ENCODE measurements at places on chromosomes 12 and 14. TPM values are rescaled to one million over a fixed set of nuclear protein-coding genes. Genes with fewer than 3 reads are reported as not detected.

GRCh38 chr12:49219417-49220026 is 30.6 kb upstream of the TUBA1A start:
- H3K4me3 ChIP-seq = no peak overlapping the region
- H3K36me3 ChIP-seq = no peaks in the 10 kb centered on the region
- no peak for DNase-seq
- H3K27me3 ChIP-seq = peaks cover 4% of the 10 kb centered on the region
- H3K4me1 ChIP-seq = peaks cover 11% of the 10 kb centered on the region
- no peak overlapping the region for H3K27ac ChIP-seq

- H3K36me3 ChIP-seq = peaks cover 6% of the 10 kb centered on the region
- H3K27me3 ChIP-seq = no peaks in the 10 kb centered on the region
- peaks cover 29% of the 10 kb centered on the region for H3K4me1 ChIP-seq
- peak overlapping the region; percentile 76 for H3K4me3 ChIP-seq
- no peak for DNase-seq
- peak overlapping the region; percentile 93 for H3K27ac ChIP-seq
These were observed 64.7 kb downstream of the BTG1 start for GRCh38 chr12:92080911-92081285.

The KRT3 gene
- total RNA-seq = not detected

The LMBR1L gene
- total RNA-seq = 257 TPM

GRCh38 chr14:79136071-79137044 is 966.2 kb downstream of the NRXN3 start:
- no peak for DNase-seq
- H3K27ac ChIP-seq = no peak overlapping the region
- no peaks in the 10 kb centered on the region for H3K36me3 ChIP-seq
- H3K4me1 ChIP-seq = no peaks in the 10 kb centered on the region

The APOF gene
- not detected for total RNA-seq

The ZNF219 gene
- 13.8 TPM for total RNA-seq

The SUSD6 gene
- total RNA-seq = 101 TPM

DNA sequence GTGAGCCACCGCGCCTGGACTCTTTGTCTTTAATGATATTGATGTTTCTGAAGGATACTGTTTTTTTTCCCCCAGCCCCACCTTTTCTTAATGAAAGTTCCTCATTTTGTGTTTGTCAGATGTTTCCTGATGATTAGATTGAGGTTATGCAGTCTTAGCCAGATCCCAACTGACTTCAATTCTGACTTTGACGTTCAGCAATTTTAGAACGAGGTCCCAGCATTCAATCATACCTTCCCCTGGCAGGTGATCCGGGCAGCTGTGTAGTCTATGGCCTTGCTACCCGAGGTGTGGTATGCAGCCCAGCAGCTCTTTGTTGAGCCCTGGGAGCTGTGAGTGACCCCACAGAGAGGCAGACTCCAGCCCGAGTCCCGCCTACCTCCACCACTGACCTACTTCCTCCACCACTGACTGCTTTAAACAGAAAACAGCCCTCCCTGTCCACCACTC is 82.7 kb downstream of the LGMN start:
- H3K27me3 ChIP-seq = no peaks in the 10 kb centered on the region
- peak overlapping the region; percentile 73 for H3K4me3 ChIP-seq
- DNase-seq = no peak
- H3K4me1 ChIP-seq = peaks cover 62% of the 10 kb centered on the region
- H3K36me3 ChIP-seq = peaks cover 7% of the 10 kb centered on the region
- H3K27ac ChIP-seq = peak overlapping the region; percentile 92

- peak overlapping the region; percentile 32 for H3K4me3 ChIP-seq
- DNase-seq = no peak
- H3K27me3 ChIP-seq = no peaks in the 10 kb centered on the region
- no peaks in the 10 kb centered on the region for H3K36me3 ChIP-seq
- H3K27ac ChIP-seq = peak overlapping the region; percentile 14
These were observed 125.1 kb downstream of the GPR65 start for GRCh38 chr14:88130057-88130432.

GRCh38 chr12:3117144-3117581 is 40.0 kb downstream of the TSPAN9 start:
- DNase-seq = no peak
- no peak overlapping the region for H3K27ac ChIP-seq
- H3K4me1 ChIP-seq = peaks cover 6% of the 10 kb centered on the region
- H3K4me3 ChIP-seq = no peak overlapping the region
- peaks cover 48% of the 10 kb centered on the region for H3K27me3 ChIP-seq
